ENCODE measurements at places on chromosomes 13 and 19.

- H3K27me3 ChIP-seq, result no peaks in the 10 kb centered on the region
- H3K27ac ChIP-seq, result no peak overlapping the region
- H3K36me3 ChIP-seq, result no peaks in the 10 kb centered on the region
- no peak for DNase-seq
Measured at GRCh38 chr13:109096101-109096500, 466.7 kb downstream of the MYO16 start.

GRCh38 chr19:19741184-19741583, 8.3 kb upstream of the ZNF14 start:
- peaks cover 13% of the 10 kb centered on the region for H3K27me3 ChIP-seq
- no peak overlapping the region for H3K27ac ChIP-seq
- H3K4me3 ChIP-seq, result no peak overlapping the region
- H3K4me1 ChIP-seq, result no peaks in the 10 kb centered on the region
- H3K36me3 ChIP-seq, result no peaks in the 10 kb centered on the region

DNA sequence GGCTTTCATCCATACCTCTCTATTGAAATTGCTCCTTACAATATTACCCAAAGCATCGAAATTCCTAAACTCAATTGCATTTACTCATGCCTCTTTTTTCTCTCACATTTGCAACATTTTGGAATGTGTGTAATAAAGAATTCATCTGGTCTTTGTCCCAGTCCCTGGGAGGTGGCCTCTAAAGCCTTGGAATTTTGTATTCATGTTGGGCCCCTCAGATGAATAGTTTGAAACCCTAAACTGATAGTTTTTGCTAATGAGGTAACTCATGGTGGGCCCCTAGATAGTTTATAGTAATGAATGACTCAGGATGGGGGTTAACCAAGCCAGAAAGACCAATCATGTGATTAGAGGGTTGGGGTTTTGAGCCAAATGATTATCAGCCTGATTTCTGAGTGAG, 490.4 kb downstream of the DIAPH3 start:
- no peak for DNase-seq
- no peak overlapping the region for H3K27ac ChIP-seq
- no peak overlapping the region for H3K4me3 ChIP-seq
- H3K4me1 ChIP-seq, result no peaks in the 10 kb centered on the region
- H3K36me3 ChIP-seq, result no peaks in the 10 kb centered on the region

DNA sequence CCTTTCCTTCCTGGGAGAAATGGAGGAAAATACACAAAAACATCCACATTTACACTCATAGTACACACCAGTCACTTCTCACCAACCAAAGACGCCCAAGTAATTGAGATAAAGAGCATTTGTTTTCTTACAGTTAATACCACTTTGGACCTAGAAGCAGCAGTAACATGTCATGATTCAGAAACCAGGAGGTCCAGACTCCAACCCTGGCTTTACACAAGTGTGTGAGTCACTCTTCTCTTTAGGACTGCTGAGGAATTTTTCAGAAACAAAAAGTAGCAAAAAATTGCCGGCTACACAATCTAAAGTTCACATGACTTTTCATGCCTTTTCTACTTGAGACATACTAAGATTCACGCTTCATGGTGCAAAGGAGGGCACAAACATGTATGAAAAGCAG, 42.1 kb downstream of the TUBGCP3 start:
- no peak overlapping the region for H3K4me3 ChIP-seq
- H3K36me3 ChIP-seq, result peaks cover 28% of the 10 kb centered on the region
- DNase-seq, result no peak
- no peaks in the 10 kb centered on the region for H3K4me1 ChIP-seq
- H3K27me3 ChIP-seq, result no peaks in the 10 kb centered on the region

GRCh38 chr19:10678813-10679212, 22.4 kb upstream of the QTRT1 start:
- no peaks in the 10 kb centered on the region for H3K4me1 ChIP-seq
- H3K27ac ChIP-seq, result no peak overlapping the region
- peaks cover 71% of the 10 kb centered on the region for H3K36me3 ChIP-seq

DNA sequence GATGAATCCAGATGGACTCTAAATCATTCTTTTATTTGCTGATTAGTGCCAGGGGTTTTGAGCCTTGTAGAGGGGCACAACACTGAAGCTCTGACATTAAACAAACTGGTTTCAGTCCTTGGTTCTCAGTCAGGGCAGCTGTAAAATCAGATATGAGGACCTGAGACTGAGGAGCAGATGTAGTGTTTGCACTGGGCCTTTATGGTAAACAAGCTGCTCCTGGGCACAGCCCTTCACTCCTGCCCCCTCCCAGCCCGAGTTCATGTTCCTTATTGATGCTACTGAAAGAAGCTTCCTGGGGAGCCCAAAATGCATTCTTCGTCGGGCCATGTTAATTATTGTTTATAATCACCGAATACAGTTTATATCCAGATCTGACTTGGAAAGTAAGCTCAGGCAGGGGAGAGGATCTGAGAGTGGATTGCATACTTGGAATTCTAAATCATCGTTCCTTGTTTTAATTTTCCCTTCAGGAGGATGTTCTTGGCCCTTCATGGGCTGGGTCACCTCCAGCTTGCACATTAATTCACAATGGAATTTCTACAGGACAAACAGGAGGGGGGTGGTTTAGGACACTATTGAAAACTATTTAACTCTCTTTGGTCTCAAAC, 213.5 kb downstream of the FGF9 start:
- no peak overlapping the region for H3K27ac ChIP-seq
- no peak overlapping the region for H3K4me3 ChIP-seq
- DNase-seq, result no peak

DNA sequence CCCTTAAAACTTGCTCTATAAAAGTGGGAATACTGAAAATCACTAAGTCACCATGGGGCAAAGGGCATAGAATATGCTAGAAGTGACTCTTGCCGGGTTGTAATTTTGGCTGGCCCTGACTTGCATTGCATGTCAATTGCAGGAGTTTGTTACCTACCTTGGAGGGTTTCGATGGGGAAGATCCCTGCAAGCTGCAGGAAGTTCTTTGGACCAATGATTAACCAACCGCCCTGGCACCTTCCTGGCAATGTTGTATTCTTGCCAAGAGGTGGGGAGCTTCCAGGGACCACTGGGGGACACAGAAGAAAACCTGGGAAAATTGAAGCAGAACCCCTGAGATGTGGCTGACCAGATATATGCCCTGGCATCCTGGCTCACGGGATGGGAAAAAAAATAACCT, 235.8 kb downstream of the B3GLCT start:
- DNase-seq, result no peak
- no peaks in the 10 kb centered on the region for H3K4me1 ChIP-seq
- peaks cover 64% of the 10 kb centered on the region for H3K27me3 ChIP-seq
- no peak overlapping the region for H3K27ac ChIP-seq

- DNase-seq, result no peak
Measured at GRCh38 chr13:66365101-66365500, 865.0 kb downstream of the PCDH9 start.

Measured in PC-9 (cell line).